PC-3 (cell line): ENCODE measurements at places on chromosomes 4 and X.

GRCh38 chr4:80446248-80446647 is 110.7 kb downstream of the CFAP299 start:
- peaks cover 22% of the 10 kb centered on the region for H3K4me1 ChIP-seq
- H3K36me3 ChIP-seq: no peaks in the 10 kb centered on the region
- H3K4me3 ChIP-seq: no peak overlapping the region
- DNase-seq: no peak
- no peaks in the 10 kb centered on the region for H3K27me3 ChIP-seq

DNA sequence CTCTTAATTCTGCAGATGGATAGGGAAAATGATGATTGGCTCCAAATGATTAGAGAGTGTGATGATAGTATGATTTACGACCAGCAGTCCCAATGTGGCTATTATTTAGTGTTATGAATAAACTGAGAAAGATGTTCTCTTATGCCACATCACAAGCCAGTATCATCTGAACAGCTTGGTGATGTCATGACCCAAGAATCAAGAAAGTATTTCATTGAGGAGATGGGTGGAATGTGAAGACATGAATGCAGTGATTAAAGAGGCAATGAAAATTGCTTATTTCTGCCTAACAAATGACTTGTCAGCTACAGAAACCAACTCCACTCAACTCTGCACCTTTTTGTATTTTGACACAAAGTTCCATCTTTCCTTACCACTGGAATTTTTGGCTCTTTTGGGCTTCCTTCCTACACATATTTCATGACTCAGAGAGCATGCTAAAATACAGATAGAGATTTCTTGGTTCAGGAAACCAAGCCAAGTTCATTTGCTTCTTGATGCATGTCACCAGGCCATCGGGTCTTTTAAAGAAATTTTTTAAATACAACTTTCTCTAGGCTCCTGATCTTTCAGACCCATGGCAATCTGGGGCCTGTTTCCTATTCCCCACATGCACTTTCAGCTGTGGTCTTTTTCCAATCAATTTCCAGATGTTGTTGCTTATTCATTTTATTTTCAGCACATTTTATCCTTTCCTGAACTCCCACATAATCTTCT is 174.2 kb downstream of the HHIP start:
- no peaks in the 10 kb centered on the region for H3K36me3 ChIP-seq
- DNase-seq: no peak
- no peaks in the 10 kb centered on the region for H3K27me3 ChIP-seq
- H3K27ac ChIP-seq: no peak overlapping the region
- no peak overlapping the region for H3K4me3 ChIP-seq

DNA sequence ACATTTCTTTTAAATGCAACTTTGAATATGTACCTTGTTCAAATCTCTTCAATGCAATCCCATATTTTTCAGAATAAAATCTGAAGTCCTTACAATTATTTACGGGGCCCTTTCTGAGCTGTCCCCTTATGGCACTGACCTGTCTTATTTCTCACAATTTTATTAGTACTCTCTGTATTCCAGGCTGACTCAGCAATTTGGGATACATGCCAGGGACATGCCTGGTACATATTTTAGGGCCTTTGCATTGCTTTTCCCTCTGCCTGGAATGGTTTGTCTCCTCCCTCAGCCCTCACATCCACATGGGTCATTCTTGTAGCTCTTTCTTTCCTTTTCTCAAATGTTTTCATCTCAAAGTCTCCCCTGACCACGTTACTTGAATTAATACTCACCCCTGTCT is 172.2 kb upstream of the TECRL start:
- H3K4me3 ChIP-seq: no peak overlapping the region
- no peaks in the 10 kb centered on the region for H3K4me1 ChIP-seq
- H3K27ac ChIP-seq: no peak overlapping the region
- peak; percentile 83 for DNase-seq
- H3K27me3 ChIP-seq: no peaks in the 10 kb centered on the region

GRCh38 chr4:156654410-156654809 is 317.2 kb downstream of the PDGFC start:
- no peaks in the 10 kb centered on the region for H3K36me3 ChIP-seq
- no peaks in the 10 kb centered on the region for H3K27me3 ChIP-seq
- H3K4me3 ChIP-seq: no peak overlapping the region
- H3K27ac ChIP-seq: peak overlapping the region; percentile 36
- H3K4me1 ChIP-seq: peaks cover 6% of the 10 kb centered on the region
- peak; percentile 92 for DNase-seq
